Mesenteric fat pad (tissue), 1 donor: ENCODE measurements at places on chromosomes 6 and 20. TPM values are rescaled to one million over a fixed set of nuclear protein-coding genes. Genes with fewer than 3 reads are reported as not detected.

PTGIS gene
- 124 TPM for total RNA-seq

C20orf204 gene
- 0.74 TPM for total RNA-seq

SIRPB1 gene
- 7.6 TPM for total RNA-seq

SMPDL3A gene
- total RNA-seq: 7.4 TPM

DCDC2 gene
- not detected for total RNA-seq

AIG1 gene
- 46.4 TPM for total RNA-seq

SLC22A16 gene
- 1.4 TPM for total RNA-seq

WFDC2 gene
- total RNA-seq: not detected

AKAP7 gene
- 12.2 TPM for total RNA-seq

SNRNP48 gene
- 8.4 TPM for total RNA-seq

PNPLA1 gene
- 0.32 TPM for total RNA-seq

CYP24A1 gene
- not detected for total RNA-seq

PPP1R3G gene
- total RNA-seq: 1.3 TPM

LPIN3 gene
- 49.8 TPM for total RNA-seq

ZNF335 gene
- 17.1 TPM for total RNA-seq

OCSTAMP gene
- total RNA-seq: not detected

BEND6 gene
- total RNA-seq: 0.90 TPM
